Large intestine (tissue), 12 donors: ENCODE measurements at places on chromosomes 1 and 21. TPM values are rescaled to one million over a fixed set of nuclear protein-coding genes. Genes with fewer than 3 reads are reported as not detected.

DNA sequence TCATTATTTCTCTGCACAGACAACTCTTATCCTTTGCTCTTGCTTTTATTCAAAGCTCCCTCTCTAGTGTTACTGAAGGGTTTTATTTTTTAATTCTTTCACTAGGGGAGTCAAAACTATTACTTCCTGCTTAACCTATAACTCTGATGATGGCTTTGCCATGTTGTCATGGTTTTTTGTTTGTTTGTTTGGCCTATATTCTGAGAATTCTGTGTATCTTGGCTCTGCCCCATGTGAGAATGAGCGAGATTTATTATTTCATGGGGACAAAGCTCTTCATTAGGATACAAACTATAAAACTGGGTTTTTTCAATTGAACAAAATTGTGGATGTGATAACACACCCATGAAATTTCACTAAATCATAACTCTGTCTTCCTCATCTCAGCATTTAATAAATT is 190.5 kb upstream of the C1orf105 start:
- H3K36me3 ChIP-seq = no peaks in the 10 kb centered on the region
- no peaks in the 10 kb centered on the region for H3K27me3 ChIP-seq

- H3K27me3 ChIP-seq = peaks cover 22% of the 10 kb centered on the region
- no peak for DNase-seq
- no peak overlapping the region for H3K4me3 ChIP-seq
- no peaks in the 10 kb centered on the region for H3K4me1 ChIP-seq
Observed at GRCh38 chr1:157116737-157117103, 17.1 kb upstream of the ETV3L start.

DNA sequence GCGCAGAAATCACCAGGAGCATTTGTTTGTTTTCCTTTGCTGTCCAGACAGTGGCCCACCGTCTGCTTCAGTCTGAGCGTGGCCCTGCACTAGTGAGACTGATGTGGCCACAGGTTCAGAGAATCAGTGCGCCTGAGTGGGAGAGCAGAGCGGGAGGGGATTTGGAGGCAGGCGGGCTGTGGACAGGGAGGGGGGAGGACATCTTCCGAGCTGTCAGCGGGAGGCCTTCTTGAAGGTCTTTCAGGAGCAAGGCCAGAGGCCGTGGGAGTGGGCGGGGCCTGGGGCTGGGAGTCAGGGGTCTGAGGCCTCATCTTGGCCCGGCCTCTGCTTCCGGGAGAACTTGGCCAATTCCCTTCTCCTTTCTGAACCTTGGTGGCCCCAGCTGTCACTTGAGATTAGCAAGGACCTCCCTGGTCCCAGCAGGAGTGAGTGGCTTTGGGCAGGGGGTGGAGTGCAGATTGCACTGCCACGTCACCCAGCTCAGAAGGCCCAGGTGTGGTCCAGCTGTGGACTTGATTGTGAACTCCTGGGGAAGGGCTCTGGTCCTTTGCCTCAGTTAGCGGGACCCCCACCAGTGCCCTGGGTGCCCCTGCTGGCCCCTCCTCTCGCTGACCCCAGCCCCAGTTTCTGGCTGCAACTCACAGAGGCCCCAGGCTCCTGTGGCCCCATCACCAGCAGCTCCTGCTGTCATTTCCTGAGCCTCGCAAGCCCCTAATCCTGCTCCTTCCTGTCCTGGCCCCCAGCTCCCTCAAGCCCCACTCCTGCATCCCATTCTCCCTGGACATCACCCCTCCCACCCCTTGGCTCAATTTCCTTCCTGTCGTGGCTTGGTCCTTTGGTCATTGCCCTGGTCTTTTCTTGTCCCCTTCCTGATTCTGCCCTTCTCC is 8.4 kb downstream of the TNFRSF1B start:
- no peaks in the 10 kb centered on the region for H3K27me3 ChIP-seq
- H3K4me1 ChIP-seq = peaks cover 28% of the 10 kb centered on the region
- no peaks in the 10 kb centered on the region for H3K36me3 ChIP-seq
- H3K4me3 ChIP-seq = no peak overlapping the region
- peak overlapping the region; percentile 41 for H3K27ac ChIP-seq

- H3K27ac ChIP-seq = no peak overlapping the region
- DNase-seq = no peak
- H3K4me3 ChIP-seq = no peak overlapping the region
- peaks cover 3% of the 10 kb centered on the region for H3K4me1 ChIP-seq
Observed at GRCh38 chr1:211734791-211735190, 59.4 kb upstream of the NEK2 start.

- H3K4me1 ChIP-seq = no peaks in the 10 kb centered on the region
- no peak for DNase-seq
- H3K27me3 ChIP-seq = peaks cover 23% of the 10 kb centered on the region
- H3K4me3 ChIP-seq = no peak overlapping the region
- H3K27ac ChIP-seq = no peak overlapping the region
Observed at GRCh38 chr1:182676274-182676673, 8.1 kb downstream of the RGS8 start.

DNA sequence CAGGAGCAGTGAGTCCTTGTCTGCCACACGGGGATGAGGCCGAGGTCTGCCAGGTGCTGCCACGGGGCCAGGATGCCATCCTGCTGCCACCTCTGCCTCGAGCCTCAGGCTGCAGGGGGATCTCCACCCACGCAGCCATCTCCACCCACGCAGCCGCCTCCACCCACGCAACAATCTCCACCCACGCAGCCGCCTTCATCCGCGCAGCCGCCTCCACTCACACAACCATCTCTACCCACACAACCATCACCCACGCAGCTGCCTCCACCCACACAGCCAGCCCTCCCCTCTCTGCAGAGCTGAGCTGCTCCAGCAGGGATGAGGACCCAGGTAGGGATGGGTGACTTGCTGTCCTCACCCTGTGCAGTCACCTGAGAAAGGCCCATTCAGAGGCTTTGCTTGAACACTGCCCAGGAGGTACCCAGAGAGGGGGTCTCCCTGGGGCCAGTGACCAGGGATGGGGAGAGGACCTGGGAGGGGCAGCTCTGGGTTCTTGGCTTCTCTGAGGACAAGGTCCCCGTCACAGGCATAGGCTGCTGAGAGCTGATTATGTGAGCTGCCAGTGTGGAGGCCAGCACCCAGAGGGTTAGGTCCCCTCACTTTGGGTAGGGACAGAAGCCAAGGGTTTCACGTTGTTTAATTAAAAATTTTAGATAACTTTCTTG is 46.6 kb upstream of the TTC34 start:
- no peak for DNase-seq
- no peaks in the 10 kb centered on the region for H3K4me1 ChIP-seq
- no peak overlapping the region for H3K4me3 ChIP-seq
- H3K27ac ChIP-seq = no peak overlapping the region

DNA sequence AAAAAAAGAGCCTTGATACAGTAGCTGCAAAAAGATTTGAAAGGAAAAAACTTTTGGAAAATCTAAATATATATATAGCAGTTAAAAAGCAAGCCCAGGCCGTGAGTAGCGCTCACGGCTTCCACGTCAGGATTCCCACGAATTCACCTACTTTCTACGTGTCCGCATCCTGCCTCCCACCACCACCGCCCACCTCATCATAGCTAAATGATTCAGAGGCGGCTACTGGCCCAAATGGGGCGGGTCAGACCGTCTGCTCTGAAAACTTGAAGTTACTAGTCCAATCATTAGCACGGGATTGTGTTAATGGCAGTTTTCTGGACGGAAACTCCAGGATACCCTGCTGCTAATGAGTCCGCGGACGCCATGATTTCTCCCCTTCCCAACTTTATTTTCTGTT is 1.3 kb upstream of the CCSAP start:
- peaks cover 2% of the 10 kb centered on the region for H3K4me1 ChIP-seq
- H3K27me3 ChIP-seq = peaks cover 37% of the 10 kb centered on the region
- no peak overlapping the region for H3K27ac ChIP-seq
- no peak for DNase-seq
- no peak overlapping the region for H3K4me3 ChIP-seq

The GBP4 gene
- polyA plus RNA-seq = 8.9 TPM

The RHD gene
- polyA plus RNA-seq = 1.5 TPM
